ENCODE measurements at places on chromosomes 3 and 15. TPM values are rescaled to one million over a fixed set of nuclear protein-coding genes. Genes with fewer than 3 reads are reported as not detected.

The MUC13 gene
- total RNA-seq: not detected

The FANCD2OS gene
- not detected for total RNA-seq

The GOLGA6B gene
- total RNA-seq: not detected

The CPB1 gene
- total RNA-seq: not detected

The PLA2G4F gene
- total RNA-seq: not detected

The SERINC4 gene
- total RNA-seq: 0.28 TPM

The OTOL1 gene
- not detected for total RNA-seq

The LZTFL1 gene
- 3.2 TPM for total RNA-seq

The SMC4 gene
- total RNA-seq: 180 TPM

The SYNPR gene
- total RNA-seq: not detected

The CP gene
- not detected for total RNA-seq

The FILIP1L gene
- total RNA-seq: 4.5 TPM

The GPR62 gene
- total RNA-seq: not detected

The KCNMB3 gene
- 0.52 TPM for total RNA-seq

The CYP1A2 gene
- not detected for total RNA-seq
